ENCODE measurements at places on chromosomes 11 and 22.

DNA sequence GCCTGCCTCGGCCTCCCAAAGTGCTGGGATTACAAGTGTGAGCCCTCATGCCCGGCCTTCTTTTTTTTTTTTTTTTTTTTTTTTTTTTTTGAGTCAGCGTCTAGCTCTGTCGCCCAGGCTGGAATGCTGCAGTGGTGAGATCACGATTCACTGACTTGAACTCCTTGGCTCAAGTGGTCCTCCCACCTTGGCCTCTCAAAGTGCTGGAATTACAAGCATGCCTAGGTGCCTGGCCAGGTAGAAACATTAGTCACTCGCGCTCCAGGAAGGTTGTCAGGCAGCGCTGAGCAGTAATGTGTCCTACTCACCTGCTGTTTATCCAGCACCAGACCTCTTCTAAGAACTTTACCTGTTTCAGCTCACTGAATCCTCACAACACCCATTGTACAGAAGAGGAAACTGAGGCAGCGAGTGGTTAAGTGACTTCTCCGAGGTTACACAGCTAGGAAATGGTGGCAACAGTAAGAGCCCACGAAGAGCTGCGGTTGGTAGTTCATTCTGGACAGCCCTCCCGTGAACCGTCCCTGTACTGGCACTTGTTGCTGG, 496 bp upstream of the CST6 start:
- DNase-seq = peak; percentile 29

- DNase-seq = no peak
Observed at GRCh38 chr11:83726316-83726715, 440.1 kb upstream of the CCDC90B start.

- DNase-seq = no peak
Observed at GRCh38 chr11:32326522-32326921, 108.8 kb downstream of the WT1 start.

GRCh38 chr22:42468841-42469240, 36.6 kb upstream of the NFAM1 start:
- no peak for DNase-seq

- DNase-seq = no peak
Observed at GRCh38 chr22:21856868-21857267, 10.6 kb downstream of the MAPK1 start.

DNA sequence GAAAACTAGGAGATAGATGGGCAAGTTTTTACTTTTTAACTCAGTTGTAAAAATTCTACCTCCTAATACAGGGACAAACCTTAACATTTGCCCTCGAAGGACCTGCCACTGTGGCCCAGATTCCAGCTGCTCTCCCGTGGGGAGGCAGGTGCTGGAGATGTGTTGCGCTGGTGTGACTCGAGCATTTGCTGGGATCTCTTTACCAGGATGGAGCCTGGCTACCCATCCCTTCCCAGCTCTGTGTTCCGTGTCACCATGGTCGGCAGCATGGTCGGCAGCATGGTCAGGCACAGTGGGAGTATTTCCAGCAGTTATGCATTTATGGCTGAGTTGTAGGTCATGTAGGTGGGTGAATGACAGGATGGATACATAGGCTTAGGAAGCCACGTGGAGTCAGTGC, 41.1 kb downstream of the OTOG start:
- no peak for DNase-seq

DNA sequence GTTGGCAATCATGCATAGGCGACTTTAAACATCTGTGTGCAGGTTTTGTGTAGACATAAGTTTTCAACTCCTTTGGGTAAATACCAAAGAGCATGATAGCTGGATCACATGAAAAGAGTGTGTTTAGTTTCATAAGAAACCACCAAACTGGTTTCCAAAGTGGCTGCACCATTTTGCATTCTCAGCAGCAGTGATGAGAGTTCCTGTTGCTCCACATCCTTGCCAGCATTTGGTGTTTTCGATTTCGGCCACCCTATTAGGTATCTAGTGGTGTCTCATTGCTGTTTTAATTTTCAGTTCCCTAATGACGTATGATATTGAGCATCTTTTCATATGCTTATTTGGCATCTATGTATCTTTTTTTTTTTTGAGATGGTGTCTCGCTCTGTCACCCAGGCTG, 62.8 kb upstream of the CCND1 start:
- no peak for DNase-seq

GRCh38 chr11:75431533-75432525, 1.2 kb downstream of the KLHL35 start:
- no peak for DNase-seq

DNA sequence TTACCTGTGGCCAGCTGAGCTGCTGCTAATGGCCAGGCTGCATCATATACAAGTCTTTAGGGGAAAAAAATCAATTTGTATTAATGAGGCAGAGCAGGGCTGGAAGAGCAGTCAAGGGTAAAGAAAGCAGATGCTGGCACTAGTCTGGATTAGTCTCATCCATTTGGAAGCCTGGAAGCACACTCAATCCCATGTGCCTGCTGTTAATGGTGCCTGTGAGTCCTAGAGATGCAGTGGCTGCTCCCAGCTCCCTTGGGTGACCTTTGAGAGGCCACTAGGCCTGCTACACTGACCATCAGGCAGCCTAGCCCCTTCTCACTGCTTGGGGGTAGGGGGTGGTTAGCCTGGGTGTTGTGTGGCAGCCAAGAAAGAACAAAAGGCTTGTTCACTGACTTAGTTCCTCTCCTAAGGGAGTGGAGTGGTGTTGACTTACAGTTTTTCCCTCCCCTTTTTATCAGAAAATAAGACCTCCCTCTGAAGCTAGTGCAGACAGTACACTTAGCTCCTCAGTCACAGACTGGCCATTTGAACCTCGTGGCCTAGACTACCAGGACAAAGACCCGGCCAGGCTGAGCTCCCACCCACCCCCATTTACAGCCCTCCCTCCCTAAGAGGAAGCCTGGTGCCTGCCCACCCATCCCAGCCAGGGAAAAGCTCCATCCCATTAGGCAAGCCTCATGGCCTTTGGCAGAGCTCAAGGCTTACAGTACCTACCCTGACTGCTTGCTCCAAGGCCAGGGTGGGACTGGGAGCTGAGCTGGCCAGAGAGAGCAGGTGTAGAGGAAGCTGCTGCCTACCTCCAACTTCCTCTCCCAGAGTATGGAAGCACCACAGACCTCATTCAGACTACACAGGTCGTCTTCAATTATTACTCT, 7.8 kb downstream of the PIK3IP1 start:
- DNase-seq = no peak

DNA sequence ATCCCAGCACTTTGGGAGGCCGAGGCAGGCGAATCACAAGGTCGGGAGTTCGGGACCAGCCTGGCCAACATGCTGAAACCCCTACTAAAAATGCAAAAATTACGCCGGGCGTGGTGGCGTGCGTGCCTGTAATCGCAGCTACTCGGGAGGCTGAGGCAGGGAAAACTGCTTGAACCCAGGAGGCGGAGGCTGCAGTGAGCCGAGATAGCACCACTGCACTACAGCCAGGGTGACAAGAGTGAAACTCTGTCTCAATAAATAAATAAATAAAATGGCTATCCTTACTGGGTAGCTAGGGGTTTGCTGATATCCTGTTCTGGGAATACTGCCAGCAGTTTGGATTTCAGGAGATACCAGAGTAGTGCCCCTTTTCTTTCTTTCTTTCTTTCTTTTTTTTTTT, 2.4 kb upstream of the RBM14 start:
- DNase-seq = no peak

DNA sequence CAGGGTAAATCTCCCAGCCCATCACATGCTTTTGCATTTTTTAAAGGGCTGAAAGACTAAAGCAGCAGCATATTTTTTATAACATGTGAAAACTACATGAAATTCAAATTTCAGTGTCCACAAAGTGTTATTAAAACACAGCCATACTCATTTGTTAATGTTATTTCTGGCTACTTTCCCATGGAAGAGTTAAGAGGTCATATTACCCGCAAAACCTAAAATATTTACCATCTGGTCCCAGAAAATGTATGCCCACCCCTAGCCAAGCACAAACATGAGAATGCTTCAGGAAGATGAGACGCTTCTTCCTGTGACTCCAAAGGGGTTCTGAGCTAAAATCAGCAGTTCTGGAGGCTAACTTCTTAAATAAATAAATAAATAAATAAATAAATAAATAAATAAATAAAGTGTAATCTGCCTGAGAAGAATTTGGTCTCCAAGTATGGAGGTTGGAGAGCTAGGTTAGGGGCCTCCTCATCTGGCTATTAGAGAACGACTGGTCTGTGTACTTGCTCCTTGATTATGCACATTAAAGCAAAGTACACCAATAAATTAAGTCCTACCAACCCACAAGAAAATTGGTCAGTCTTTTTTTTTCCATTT, 9.7 kb downstream of the IMMP1L start:
- no peak for DNase-seq

DNA sequence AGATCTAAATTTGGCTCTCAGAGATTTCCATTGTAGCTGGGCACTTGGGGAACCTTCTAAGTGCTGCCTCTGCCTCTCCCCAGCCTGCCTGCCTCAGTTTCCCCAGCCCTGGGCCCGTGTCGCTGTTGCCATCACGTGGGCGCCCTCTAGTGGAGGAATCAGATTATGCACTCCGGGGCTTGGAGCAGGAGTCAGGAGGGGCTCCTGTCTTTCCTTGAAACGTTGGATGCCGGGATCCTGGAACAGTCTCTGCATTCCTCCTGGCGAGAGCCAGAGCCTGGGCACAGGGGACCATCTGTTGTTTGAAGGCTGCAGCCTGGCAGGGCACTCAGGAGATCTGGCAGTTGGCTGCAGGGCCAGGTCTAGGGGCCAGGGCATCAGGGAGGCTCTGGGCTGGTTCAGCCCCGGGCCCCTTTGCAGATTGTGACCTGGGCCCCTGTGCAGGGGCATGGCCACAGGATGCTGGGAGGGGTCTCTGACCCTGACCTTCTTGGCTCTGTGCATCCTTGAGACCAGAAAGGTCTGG, 71.6 kb downstream of the LRP5 start:
- peak; percentile 83 for DNase-seq

- peak; percentile 30 for DNase-seq
Observed at GRCh38 chr11:18633256-18634139, 644 bp downstream of the SPTY2D1 start.

- no peak for DNase-seq
Observed at GRCh38 chr11:87263264-87263838, 225.6 kb downstream of the TMEM135 start.

DNA sequence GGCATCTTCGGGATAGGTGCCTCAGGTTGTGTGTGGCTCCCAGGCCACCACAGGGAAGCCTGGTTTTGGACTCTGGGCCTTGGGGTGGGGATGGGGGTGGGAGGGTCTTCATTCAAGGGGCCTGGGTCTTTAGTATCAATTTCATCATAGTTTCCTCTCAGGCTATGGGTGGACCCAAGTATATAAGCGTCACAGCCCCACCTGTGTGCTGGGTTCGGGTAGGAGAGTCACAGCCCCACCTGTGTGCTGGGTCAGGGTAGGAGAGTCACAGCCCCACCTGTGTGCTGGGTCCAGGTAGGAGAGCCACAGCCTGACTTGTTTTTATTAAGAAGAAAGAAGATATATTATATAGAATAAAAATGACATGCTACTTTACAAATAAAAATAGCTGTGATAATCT, 422.1 kb downstream of the BRD1 start:
- no peak for DNase-seq

- DNase-seq = no peak
Observed at GRCh38 chr11:22581354-22582150, 44.1 kb downstream of the FANCF start.

DNA sequence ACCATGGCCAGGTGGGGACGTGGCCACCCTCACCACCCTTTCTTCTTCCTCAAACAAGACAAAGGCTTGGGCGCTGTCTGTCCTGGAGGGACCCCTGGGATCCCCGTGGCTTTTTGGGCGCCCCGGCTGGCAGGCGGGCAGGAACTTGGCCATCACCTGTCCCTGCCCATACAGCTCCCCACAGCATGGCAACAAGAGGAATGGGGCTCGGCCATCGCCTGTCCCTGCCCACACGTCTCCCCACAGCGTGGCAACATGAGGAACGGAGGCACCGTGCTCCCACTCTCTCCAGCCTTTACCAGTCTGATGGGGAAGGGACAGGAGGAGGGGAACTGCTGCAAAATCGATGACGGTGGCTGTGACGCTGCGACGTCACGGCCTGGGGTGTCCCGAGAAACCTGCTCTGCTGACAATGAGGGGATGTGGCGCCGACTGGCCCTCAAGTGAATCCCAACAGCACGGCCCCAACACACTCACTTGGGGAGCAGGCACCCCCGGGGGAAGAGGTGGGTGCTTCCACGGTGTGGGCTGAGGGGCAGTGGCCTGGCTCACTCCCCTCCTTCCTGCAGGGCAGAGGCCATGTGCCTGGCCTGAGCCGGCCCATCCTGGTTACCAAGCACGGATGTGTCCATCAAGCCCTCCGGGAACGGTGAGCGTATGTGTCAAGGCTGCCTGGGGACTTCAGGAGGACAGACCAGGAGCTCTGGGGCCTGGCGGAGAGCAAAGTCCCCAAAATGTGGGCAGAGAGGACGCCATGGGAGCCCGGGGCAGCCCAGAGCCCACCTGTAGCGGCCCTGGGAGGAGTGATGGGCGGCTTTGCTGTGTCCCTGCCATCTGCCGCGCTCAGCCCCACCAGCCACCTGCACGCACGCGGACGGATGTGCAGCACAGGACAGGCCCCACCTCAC, 30.4 kb downstream of the TOLLIP start:
- DNase-seq = no peak

DNA sequence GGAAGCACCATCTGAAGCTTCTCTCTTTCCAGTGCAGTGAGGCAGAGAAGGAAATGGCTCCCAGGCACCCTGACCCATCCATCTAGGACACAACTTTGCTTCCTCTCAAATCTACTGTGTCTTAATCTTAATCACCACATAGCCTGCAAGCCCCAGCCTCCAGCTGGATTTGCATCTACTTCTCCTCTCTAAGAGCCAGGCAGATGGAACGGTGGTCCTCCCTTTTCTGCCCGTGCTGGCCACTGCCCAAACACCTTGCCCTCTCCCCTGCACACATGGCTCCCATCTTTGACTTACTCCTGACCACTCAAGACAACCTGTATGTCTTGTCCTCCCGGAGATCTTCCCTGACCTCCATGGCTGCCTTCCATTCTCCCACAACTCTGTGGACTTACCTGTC, 7.4 kb downstream of the MS4A10 start:
- no peak for DNase-seq

GRCh38 chr11:12397931-12398334, 20.6 kb downstream of the PARVA start:
- DNase-seq = no peak

- DNase-seq = no peak
Observed at GRCh38 chr11:76798202-76798581, 15.0 kb downstream of the TSKU start.

GRCh38 chr11:35907648-35908431, 36.0 kb upstream of the LDLRAD3 start:
- DNase-seq = peak; percentile 34

DNA sequence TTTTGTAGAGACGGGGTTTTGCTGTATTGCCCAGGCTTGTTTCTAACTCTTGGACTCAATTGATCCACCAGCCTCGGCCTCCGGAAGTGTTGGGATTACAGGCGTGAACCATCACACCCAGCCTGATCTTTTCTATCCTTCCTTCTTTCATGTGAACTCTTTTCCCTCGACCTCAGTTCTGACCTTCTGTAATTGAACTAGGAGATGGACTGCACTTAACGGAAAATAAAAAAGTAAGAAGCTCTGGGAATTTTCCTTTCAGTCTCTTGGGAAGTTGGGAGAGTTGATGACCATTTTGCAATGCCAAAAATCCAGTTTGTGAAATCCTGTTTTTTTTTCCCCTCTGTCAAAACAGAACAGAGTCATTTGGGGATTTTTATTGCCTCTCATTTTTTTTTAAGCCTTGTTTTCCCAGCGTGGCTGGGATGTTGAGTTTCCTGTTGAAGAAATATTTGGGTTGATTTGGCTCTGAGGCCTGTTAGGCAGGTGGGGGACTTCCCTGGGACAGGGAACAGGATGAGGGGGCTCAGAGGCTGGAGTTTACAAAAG, 26.9 kb upstream of the CYB5R3 start:
- DNase-seq = no peak
